Fibroblast of gingiva (primary cell): ENCODE measurements at places on chromosomes 13 and 19.

- no peak for DNase-seq
Observed at GRCh38 chr19:44777715-44778347, at the start of gene CBLC. TSS of gene CBLC (plus strand) at chr19:44777890. CDS start at chr19:44777932, 42 bp downstream.

DNA sequence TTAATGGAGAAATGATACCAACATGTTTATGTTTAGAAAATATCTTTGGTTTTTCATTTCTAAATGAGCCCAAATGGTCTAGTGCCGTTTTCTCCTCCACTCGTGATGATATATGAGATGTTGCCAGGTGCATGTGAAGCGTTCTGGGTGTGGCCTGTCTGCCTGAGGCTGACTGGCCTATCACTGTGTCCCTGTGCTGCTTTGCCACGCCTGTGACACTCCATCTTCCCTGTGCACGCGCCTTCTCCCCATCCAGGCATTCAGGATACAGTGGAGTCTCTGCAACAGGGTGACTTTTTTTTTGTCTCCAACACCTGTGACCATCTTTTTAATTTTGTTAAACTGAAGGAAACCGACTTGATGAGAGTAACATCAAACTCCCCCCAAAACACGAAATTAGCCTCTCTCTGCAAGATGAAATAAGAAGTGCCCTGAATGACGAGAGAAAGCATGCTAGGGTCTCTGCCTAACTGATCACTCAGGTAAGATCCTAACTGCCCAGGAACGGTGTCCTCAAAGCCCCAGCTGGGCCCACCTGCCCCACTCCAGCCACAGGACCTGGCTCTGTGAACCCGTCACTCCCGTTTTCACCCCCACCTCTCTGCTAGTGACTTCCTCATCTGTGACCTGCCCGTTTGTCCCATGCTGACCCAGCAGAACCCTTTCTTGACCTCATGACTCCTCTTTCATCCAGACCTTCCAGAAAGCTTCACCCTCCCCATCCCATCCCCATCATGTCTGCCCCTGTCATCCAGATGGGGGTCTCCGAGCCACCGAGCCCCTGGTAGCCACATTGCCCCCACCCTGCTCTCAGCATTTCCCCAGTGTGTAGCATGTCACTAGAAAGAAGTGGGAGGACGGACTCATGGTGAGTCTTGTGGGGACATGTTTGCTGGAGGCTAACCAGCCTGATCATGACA, 33.2 kb upstream of the TFDP1 start:
- DNase-seq = no peak

DNA sequence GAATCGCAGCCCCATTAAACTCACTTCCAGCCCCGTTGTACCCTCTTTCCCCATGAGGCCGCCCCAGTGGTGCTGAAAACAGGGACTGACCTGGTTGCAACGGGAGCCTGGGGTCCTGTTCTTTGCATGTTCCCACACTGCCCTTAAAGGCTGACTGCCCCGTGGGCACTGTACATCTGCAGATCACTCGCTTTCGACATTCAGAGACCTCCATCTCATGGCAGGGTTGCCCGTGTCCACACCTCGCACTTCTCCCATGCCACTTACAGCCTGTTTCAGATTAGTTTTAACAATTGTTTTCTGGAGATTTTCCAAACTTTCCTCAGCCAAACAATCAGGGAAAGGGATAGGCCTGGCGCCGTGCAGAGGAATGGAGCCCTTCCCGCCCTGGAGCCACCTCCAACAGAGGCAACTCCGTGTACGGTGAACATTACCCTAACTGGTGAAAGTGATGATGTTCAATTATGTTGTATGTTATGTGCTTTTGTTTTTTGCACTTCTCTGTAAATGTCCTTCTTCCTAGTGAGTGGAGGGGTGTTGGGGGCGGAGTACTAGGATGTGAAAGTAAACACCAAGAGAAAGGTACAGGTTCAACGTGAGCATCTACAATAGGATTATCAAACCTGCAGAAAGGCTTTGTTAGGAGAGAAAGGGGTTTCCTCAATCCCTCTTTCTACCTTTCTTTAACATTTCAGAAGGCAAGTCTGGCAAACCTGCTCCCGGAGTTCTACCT, 262.8 kb downstream of the FOXO1 start:
- no peak for DNase-seq

GRCh38 chr19:9531933-9532332, 6.5 kb downstream of the ZNF426 start:
- no peak for DNase-seq

DNA sequence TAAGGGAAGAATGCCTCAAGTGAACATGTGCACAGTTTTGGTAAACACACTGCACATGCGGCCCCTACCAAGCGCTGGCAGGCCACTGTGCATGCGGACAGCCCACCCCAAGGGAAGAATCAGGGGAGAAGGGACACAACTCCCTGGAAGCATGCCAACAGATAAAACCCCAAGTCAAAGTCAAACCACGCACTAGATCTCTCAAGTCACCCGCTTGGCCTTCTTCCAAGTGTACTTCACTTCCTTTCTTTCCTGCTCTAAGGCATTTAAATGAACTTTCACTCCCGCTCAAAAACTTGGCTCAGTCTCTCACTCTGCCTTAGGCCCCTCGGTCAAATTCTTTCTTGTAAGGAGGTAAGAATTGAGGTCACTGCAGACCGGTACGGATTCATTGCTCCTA, 4.6 kb upstream of the RFXAP start:
- no peak for DNase-seq

DNA sequence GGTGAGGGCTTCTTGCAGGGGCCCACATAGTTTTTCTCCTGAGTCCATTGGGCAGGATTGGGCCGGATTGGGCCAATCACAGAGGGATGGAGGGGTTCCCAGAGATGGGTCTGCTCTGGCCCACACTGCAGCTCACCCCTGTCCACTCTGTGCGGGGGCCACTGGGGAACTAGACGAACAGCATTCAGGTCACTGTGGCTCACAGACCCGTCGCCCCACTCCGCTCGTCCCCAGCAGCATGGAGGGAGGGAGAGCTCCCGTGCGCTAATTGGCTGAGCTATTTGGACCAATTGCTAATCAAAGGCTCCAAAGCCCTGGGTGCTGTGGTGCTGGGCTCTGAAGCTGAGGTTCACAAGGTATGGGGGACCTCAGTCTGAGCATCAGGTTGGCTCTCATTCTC, 11.3 kb downstream of the NACC1 start:
- no peak for DNase-seq

DNA sequence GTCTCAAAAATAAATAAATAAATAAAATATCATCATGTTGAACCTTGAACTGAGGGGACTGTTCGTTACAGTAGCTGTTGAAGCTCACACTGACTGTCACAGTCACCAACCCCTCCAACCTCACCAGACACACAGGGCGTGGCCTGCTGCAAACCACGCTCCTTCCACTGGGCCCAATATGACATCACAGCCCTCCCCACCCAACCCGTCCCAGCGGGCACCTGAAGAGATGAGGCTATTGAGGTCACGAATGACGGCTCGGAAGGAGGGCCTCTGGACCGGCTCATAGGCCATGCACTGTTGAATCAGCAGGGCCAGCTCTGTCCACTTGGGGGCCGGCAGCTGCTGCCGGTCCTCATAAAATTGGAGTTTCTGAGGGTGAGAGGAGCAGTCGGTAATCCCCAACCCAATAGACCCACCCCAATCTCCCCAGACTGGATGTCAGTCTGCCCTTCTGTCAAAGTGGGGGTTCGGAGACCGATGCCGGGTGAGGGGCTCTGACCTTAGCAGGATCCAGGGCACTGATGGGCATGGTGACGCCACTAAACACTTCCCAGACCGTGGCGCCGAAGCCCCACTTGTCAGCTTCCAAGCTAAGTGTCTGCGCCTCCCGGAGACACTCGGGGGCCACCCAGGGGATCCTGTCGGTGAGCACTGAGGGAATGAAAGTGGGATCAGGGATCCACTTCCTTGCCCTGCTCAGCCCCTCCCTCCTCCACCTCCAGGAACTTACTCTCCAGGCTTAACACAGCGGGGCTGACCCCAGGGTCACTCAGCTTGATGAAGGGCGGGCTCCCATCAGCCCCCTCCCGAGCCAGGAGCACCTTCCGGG, 13.2 kb downstream of the JAK3 start:
- DNase-seq = no peak

- no peak for DNase-seq
Observed at GRCh38 chr13:39379118-39379517, 223.9 kb downstream of the LHFPL6 start.

DNA sequence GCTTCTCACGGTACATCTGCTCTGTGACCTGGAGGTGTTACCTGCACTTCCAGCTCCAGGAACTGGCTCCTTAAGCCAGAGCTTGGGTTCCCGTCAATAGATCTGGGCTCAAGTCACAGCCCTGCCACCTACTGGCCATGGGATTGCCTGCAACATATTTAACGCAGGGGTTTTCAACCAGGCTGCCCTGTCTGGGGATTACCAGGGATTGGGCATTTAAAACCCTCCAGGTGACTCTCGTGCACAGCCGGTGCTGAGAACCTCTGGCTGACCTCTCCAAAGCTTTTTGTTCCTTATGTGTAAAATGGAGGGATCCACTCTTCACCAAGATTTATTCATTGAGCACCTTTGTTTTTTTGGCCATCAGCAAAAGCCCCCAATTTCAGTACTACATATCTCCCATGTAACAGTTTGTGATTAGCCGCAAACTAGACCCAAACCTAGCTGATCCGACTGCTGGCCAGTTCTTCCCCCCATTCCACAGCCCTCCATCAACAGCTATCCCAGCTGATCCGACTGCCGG, 76.6 kb upstream of the STK24 start:
- DNase-seq = peak; percentile 56

- no peak for DNase-seq
Observed at GRCh38 chr13:66159511-66159910, 1070.6 kb downstream of the PCDH9 start.

DNA sequence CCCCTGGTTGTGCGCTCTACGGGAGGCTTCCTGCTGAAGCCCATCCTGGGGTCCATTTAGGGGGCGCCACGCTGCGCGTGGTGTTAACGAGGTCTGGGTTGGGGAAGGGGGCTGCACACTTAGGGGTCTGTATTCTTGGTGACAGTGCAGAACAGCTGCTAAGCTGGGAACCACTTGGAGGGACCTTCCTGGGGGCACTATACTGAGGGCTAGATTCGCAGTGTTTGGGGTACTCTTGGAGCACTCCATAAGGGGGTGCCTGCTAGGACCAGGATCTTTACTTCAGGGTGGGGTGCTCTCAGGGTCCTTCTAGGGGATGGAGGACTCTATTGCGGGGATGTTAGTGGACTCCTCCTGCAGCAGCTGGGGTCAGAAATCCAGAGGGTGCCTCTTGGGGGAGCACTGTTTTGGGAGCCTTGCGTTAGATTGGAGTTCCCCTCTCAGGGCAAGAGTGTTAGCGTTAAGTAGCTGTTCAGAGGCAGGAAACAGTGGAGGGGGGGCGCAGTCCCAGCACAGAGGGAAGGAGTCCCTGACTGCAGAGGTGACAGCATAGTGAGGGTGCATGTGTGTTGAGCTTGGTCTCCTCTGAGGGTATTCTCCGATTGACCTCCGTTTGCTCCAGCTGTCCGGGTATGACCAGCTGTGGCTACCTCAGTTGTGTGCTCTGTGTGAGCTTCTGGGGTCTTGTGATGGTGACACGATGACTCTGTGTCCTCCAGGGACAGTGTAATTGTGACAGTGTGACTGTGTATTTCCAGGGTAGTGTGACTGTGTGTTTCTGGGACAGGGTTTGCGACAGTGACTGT, 1.1 kb downstream of the PDE4A start:
- no peak for DNase-seq

- DNase-seq = no peak
Observed at GRCh38 chr19:29410601-29411000, 115.2 kb upstream of the VSTM2B start.

GRCh38 chr19:50933640-50934039, 19.2 kb downstream of the KLK5 start:
- DNase-seq = no peak

DNA sequence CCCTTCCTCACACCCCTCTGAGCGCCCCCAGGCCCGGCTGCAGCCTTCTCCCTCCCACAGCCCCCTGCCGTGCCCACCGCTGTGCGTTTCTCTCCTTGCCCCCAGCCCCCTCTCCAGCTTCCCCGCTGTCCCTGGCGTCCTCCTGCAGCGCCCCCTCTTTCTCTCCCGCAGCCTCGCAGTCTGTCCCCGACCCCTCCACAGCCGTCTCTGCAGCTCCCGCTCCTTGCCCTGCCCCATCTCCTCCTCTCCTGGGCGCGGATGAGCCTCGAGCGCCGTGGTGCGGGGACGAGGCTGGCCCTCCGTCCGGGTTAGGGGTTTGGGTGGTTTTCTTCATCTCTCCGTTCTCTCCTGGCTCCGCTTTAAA, 1.1 kb downstream of the KMT5C start:
- DNase-seq = no peak

- DNase-seq = no peak
Observed at GRCh38 chr19:38162632-38163031, 61.4 kb downstream of the DPF1 start.

GRCh38 chr13:98794498-98794897, 42.0 kb upstream of the SLC15A1 start:
- no peak for DNase-seq
